NCI-H460 (cell line): ENCODE measurements at places on chromosomes 13 and 19.

DNA sequence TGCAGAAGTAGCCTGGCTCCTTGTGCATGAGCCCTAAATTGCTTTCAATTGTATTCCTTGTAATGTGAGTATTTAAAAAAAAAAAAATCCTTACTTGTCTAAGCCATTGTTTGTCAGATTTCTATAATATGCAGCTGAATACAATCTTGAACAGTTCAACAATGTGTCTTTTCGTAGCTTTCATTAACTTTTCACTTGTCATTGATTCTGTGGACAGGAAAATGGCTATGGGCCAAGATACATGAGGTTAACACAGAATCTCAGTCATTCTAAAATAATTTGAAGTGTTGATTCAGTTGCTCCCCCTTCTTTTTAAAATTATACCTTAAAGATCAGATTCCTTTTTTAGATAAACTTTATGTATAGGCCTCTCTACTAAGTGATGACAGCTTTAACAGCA, 395.8 kb upstream of the KLF12 start:
- no peak for DNase-seq

DNA sequence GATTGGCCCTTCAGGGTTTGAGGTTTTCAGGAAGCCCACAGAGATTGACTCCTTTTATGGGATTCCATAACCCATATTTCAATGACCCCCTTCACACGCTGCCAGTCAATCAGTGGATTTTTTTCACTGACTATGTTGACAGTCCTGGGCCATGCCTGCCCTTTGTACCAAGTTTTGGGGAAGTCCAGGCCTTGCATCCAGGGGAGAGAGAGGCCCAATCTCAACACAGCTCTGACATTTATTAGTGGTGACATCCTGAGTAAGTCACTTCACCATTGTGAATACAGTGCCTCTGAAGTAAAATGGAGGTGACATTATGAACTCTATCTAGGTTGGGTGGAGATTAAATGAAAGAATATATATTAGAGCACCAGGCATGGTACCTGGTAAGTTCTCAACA, 181.1 kb downstream of the NUFIP1 start:
- DNase-seq, result no peak

GRCh38 chr19:51389143-51389542, 1.2 kb downstream of the C19orf84 start:
- no peak for DNase-seq

GRCh38 chr19:35347171-35347929, at the start of gene FFAR1:
Gene FFAR1 (plus strand): TSS chr19:35347902. CDS start chr19:35351552, 3,650 bp downstream.
- no peak for DNase-seq

DNA sequence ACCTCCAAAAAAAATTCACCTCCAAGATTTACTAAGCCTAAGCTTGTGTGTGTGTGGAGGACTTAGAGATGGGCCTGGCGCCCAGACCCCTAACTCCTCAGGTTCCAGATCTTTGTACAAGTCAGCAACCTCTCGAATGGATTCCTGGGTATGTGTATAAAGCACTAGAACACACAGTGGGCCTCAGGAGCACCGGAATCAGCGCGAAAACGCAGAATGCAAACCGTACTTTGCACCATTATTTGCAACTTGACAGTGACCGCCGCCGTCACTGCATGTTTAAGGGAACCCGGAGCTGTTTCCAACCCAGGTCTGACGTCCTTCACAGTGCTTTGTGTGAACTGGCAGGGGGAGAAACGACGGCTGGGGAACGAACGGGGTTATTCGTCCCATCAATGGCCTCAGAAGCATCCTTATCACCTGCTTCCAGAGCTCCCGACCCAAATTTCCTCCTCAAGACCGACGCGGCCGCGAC, 688 bp downstream of the ZNF606 start:
- DNase-seq, result no peak

- peak; percentile 76 for DNase-seq
Measured at GRCh38 chr19:6602729-6603114, 11.8 kb upstream of the CD70 start.
